Cerebellar cortex (tissue), 1 donor: ENCODE measurements at places on chromosomes 12 and 14.

GRCh38 chr12:115320451-115320850 lies 636.5 kb upstream of the TBX3 start:
- no peak for DNase-seq

DNA sequence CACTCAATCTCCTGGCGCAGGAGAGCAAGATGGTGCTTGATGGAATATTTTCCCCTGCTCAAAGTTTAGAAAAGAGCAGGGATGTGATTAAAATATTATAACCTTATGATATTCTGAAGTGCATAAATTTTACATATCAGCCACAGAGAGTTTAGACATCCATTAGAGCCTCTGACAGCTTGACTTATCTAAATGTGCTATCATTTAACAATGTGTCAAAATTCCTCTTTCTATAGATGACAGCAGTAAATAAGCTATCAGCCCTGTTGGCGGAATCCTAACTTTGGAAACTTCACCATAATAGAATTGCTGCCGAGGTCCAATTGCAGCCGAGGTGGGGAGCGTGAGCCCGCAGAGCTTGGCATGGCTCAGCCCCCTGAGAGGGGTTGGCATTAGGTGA lies 117.7 kb upstream of the MYL2 start:
- DNase-seq: no peak

DNA sequence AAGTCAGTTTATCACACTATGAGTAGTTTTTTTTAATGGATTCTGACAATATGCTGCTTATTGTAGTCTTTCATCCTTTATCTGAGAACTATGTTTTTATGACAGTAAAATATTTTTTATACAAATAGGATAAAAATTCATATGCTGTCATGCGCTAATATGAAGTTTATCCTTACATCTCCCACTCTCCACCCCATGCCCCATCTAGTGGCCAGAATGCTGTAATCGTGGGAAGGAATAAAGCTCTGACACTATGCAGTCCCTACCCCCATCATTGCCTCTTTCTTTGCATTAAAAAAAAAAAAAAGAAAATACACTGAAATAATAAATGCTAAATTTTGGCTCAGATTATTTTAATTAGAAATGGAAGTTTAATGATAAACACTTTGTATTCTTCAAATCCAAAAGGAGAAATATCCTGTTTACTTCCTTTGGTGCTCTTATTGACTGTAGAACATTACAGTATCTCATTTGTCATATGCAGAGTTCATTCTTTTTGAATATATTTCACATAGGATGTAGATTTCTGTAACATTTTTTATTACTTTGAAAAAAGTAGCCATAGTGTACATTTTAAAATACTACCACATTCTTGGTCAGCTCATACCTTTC lies 145.9 kb upstream of the SLCO1C1 start:
- DNase-seq: peak; percentile 66

GRCh38 chr12:4084573-4084972 lies 189.0 kb upstream of the CCND2 start:
- DNase-seq: no peak

DNA sequence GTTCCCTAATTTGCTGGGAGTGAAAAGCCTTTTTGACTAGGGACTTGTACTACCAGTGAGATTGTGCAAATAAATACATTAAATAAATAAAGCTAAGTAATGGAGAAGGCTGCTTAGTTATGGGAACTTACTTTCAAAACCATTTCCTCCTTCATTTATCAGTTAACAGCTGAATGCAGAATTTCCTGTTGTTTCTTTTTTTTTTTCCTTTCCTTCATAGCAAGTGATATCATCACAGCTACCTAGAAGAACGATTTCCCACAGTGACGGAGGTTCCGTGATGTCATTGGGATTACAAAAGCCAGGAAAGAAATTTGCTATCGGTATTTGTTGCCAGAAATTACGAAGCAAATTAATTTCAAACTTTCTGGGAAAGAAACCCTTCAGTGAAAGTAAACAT lies 42.1 kb upstream of the SOCS2 start:
- DNase-seq: no peak

DNA sequence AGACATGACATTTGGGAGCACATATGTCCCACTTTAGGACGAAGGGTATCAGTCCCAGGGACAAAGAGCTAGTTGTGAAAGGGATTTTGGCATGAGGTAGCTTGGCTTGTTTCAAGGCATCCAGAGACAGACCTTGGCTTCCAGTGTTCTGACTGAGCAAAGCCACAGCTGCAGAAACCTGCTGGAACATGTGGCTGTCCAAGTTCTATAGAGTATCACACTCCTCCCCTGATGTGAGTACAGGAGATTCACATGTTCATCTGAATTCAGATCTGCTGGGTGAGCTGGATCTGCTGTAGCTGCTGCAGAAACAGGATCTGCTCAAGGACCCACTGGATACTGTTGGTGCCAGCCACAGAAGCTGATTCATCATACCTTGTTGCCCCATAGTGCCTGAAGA lies 10.1 kb upstream of the C14orf39 start:
- DNase-seq: no peak

GRCh38 chr14:19800282-19801117 lies 3.1 kb upstream of the OR4N2 start:
- no peak for DNase-seq
